Stimulated activated CD8-positive, alpha-beta memory T cell treated with anti-CD3 and anti-CD28 coated beads, Interleukin-4, amount 100 ng/mL, for 48 hours (primary cell): ENCODE measurements at places on chromosomes 6 and 20.

- no peak for DNase-seq
Observed at GRCh38 chr6:160967833-160968232, 23.7 kb upstream of the MAP3K4 start.

- DNase-seq: no peak
Observed at GRCh38 chr6:91669154-91669870, 1082.4 kb upstream of the MAP3K7 start.

- no peak for DNase-seq
Observed at GRCh38 chr6:7236306-7237209, 76.4 kb downstream of the SSR1 start.

- DNase-seq: no peak
Observed at GRCh38 chr6:109447087-109447486, 6.6 kb downstream of the SMPD2 start.

GRCh38 chr6:72620871-72621290 is 983 bp upstream of the KCNQ5 start:
- DNase-seq: peak; percentile 43

DNA sequence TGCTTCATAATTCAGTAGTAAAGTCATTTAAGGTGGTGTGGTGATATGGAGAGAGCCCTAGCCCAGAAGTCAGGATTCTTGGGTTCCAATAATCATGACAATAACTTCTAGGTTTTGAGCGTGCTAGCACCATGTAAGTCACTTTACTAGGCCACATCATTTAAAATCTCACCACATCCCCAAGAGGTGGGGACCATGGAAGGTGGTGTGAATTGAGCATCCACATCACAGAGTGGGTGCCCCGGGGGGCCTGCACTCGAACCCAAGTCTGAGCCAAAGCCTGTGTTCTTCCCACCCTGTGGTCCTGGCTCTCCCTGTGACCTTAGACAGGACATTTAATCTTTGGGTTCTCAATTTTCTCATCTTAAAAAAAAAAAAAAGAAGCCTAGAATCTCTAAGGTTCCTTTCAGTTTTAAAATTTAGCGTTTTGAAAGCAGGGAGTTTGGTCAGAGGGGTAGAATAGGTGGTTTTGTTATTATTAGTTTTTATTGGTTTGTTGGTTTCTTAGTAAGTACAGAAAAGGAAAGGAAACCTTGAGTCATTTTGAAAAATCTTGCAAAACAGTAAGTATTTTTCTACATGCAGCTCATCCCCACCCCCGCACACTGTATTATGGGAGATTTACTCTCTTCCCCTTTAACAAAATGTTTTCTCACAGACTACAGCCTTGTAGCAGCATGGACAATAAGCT is 26.4 kb downstream of the ARMC2 start:
- peak; percentile 68 for DNase-seq

GRCh38 chr6:3324262-3324942 is 65.7 kb downstream of the PSMG4 start:
- DNase-seq: peak; percentile 60
